NCI-H2081 treated with DMSO at 0.1 percent for 48 hours (cell line): ENCODE measurements at places on chromosomes 7 and 10.

DNA sequence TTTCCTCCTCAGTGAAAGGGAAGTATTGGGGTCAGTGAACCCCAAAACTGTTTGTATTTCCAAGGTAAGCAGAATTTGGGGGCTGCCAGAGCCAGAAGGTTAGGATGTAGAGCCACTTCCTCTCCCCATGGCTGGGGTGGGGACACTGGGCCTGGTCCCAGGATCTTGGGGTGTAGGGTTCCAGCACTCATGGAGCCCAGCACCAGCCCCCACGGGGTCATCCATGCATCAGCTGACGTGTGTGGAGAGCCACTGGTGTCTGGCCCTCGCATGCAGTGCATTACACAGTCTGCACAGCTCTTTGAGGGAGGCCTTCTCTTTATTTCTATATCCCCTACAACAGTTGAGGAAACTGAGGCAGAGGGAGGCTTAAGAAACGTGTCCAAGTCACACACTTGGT, 91.4 kb downstream of the ZMIZ1 start:
- no peak for DNase-seq

- DNase-seq = no peak
These were observed 14.6 kb downstream of the ADRB1 start for GRCh38 chr10:114058297-114058696.

DNA sequence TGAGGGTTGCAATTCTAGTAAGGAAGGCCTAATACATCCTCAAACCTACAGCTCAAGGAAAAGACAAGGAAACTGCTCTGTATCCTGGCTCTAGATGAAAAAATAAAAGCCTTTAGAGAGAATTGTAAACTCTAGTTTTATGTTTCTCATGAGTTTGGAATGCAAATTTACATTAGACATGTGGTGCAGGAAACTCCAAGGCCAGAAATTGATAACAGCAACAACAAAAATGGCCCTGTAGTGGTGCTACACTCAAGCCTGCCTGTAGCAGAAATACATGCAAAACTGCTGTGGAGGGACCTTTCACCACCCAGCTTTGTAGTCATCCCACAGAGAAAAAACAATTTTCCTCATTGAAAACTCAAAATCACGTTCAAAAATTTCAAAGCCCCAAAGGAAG, 546.7 kb upstream of the LRRN3 start:
- DNase-seq = no peak

- DNase-seq = no peak
These were observed 70.1 kb downstream of the UBE3C start for GRCh38 chr7:157208571-157209413.

- DNase-seq = no peak
These were observed 20.5 kb upstream of the MLXIPL start for GRCh38 chr7:73644688-73645286.

DNA sequence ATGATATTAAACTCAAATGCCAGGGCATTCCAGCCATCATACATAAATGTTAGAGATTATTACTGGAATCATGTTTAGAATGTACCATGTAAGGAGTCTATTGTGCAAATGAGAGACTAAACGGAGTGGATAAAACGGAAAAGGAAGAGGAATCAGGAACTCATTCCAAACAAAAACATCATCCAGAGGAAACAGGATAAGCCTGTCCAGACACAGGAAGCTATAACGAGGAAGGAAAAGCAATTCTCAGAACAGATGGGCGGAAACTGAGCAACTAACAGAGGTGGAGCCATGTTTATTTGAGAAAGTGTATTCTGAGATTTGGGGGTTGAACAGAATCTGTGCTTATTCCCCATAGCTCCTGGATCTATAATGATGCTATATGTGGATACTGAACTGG, 52.3 kb upstream of the TRIM24 start:
- DNase-seq = no peak

GRCh38 chr10:19816411-19817230, at the start of gene PLXDC2:
Gene PLXDC2, plus strand, starts transcription at chr10:19816432.
- no peak for DNase-seq

DNA sequence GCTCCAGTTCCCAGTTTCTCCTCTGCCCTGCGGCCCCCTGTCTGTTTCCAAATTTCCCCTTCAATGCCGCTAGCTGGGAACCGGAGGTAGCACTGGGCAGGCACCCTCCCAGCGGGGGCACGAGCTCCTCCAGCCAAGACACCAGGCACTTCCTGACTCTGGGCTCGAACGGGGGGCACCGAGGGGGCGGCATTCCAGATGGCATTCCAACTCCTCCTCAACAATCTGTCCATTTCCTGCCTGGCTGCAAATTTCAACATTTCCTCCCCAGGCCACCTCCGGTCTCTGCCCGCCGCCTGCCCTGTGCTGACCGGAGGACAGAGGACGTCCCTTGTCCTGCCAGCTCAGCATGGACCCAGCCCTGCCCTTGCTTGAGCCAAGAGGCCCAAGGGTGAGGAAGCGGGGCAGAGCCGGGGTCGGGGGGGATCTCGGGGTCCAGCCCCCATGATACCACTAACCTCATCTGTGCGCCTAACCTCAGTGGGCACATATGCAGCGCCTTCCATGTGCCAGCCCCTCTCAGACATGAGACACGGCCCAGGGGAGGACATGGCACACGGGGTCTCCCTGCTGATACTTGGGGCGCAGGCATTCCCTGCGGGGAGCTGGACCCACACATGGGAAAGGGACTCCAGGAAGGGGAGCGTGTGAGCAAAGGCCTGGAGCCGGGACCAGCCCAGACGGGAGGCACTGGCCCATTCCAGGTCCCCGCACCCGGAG, 58.0 kb downstream of the PDGFA start:
- DNase-seq = no peak

GRCh38 chr7:143043391-143043790, 8.8 kb upstream of the OR6V1 start:
- no peak for DNase-seq

DNA sequence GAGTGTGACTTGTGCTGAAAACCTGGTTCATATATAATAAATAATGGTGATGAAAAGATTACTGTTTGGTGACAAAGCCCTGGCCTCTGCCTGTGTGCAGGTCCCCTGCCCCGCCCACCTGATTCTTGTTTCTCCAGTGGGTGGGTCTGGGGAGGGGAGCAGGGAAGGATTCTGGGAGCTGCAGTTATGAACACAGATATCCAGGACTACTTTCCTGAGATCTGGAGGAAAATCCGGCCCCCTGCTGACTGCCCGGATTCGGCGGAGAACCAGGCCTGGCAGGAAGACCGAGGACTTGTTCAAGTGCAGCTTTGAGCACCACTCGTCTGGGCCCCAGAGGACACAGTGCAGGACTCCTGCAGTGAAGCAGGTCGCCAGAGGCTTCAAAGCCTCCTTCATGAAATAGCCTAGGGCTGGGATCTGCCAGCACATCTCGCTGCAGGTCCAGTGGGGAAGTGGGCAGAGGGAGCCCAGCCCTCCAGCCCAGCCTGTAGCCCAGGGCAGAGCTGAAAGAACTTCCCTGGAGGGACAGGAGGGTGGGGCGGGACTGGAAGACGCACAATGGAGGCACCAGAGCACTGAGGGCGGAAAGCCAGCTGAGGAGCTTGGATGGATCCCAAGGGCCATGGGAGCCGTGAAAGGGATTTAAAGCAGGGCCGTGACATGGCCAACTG, 7.0 kb downstream of the ATP6V0E2 start:
- no peak for DNase-seq

- no peak for DNase-seq
These were observed 15.6 kb downstream of the CNNM1 start for GRCh38 chr10:99344715-99345114.

DNA sequence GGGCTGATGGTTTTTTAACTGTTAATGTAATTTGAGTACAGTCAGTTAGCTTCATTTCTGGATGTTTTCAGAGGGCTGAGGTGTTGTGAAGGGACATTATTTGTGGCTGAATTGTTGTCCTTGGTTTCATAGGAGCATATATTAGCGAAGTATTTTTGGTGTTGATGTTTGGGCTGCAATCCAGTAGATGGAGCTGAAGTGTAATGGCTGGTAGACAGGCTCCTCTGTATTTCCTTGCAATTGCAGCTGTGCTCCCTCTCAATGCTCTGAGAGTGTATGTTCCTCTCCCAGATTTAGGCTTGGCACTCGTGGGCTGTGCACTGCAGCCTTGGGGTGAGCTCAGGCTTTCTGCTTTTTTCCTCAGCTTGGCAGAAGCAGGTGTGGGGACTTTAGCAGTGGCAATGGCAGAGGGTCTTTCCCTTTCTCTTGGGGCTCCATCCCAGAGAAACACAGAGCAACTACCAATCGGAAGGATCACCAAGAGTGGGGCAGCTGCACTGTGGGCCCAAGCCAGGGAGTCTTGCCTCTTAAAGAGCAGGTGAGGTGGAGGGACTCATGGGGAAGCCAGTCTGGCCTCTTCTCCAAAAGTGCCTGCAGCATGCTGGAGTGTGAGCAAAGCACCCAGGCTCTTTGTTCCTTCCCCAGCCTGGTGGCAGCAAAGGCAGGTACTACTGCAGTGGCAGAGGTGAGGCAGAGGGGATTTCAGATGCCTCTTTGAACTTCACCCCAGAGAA, 544.4 kb downstream of the SH2D4B start:
- DNase-seq = no peak

DNA sequence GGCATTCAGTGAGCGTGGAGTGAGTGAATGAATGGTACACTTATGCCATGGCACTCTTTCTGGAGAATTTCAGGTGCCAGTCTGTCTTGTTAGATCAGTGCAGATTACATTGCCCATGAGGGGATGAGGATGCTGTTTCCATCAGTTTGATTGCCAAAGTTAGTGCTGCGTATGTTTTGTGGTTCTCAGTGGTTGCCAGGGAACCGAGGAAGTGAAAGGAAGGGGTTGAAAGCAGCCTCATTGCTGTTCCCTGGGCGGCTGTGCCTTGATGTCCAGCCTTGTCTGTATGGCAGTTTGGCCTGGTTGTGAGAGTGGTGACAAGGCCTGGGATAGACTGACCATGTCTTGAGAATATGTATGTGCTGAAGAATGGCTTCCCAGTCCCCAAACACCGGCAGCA, 30.2 kb downstream of the WBP1L start:
- no peak for DNase-seq

DNA sequence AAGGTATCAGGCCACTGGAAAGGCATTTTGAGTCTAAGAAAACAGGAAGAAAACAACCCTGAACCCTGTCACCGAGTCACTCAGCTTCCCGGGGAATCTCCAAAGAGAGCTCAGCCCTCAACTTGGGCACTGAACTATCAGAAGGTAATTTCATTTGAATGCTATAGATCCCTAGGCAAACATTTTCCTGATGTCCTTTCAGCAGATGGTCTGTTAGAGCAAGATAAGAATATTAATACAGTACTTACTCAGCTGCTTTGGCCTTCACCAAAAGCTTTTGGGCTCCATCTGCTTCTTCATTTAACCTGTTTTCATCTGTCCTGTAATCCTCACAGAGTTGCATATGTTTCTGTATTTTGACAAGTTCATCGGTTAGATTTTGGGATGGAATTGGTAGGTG, 34.2 kb upstream of the LAMB1 start:
- DNase-seq = no peak

DNA sequence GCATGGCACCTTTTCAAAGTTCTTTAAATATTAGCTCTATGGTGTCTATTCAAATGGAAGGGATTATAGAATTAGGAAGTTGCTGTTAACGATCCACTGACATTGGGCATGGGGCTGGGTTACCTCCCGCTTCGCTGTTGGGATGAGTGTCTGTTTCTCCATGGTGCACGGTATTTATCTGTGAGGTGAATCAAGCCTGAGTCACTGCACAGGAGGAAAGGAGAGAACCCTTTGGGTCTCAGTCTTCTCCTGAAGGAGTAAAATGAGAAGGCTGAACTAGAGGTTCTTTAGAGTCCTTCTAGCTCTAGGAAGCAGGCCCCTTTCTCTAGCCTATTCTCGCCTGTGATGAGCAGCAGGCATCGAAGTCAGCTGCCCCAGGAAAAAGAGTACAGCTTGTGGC, 7.3 kb downstream of the JCAD start:
- no peak for DNase-seq

DNA sequence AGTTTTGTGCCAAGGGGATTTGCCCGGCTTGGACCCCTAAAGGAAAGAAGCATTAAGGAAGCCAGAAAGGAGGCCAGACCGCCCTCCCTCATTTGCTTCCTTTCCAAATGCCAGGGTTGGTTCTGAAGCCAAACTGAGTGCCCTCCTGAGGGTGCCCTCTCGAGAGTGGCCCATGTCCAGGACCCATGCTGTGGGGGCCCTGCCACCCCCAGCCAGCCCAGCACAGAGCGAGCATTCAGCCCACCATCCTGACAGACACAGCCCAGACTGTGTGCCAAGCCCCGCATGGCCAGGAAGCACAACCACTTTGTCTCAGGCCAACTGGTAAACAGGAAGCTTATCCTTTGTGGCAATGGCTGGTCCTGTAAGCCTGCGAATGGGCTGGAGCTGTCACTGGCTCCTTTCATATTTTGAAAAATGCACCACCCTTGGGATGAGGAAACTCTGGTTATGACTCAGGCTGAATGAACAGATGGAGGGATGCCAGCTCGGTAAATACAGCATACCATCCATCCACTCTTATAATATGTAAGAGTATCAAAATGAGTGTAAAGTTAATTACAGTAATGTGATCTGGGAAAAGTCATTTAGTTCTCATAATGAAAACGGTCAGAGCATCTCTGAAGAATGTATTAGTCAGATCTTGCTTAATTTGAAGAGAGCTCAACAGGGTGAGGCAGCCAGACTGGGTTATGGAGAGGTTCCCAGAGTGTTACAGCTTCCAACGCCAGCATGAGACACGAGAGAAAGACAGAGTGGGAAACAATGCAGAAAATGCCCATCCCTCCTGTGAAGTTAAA, 65.0 kb downstream of the STK17A start:
- DNase-seq = peak; percentile 79

- DNase-seq = no peak
These were observed 2.4 kb upstream of the ADARB2 start for GRCh38 chr10:1739751-1740150.

GRCh38 chr10:3482200-3482993, 302.6 kb downstream of the KLF6 start:
- DNase-seq = no peak

DNA sequence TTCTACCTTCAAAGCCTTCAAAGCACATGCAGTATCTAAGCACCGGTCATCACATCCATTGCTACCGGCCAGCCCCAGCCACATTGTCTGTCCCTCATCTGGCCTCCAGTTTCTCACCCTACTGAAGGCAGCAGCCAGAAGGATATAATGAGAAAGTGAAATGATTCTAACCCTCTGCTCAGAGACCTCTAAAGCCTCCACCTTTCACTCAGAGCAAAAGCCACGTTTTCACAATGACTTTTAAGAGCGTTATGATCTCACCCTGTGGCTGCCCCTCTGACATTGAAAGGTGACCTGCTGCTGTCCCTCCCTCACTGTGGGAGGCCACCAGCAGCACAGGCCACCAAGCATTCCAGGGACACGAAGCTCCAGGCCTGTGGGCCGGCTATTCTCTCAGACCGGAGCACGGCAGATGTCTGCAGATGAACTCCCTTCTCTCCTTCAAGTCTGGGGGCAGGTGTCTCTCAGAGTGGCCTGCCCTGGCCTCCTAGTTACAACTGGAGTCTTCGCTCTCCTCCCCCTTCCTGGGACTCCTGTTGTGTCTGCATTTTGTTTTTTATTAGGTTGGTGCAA, 94.9 kb upstream of the EEPD1 start:
- no peak for DNase-seq

DNA sequence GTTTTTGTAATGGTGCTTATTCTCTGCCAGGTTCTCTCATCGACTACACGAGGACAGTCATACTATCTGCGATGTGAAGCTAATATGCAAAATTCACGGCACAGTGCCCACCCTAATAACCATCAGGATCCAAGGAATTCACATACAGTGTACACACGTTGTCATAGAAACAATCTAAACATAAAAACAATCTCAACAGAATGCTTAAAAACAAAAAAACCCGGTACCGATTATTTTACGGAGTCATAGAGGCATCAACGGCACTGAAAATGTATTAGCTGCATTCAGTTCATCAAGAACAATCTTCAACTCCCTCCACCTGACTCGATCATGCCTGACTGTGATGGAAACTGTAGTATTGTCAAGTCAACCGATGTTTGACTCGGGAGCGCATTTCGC, 628 bp downstream of the MRPS33 start:
- DNase-seq = peak; percentile 45

- no peak for DNase-seq
These were observed at the start of gene VOPP1 for GRCh38 chr7:55572378-55573233. Gene VOPP1, minus strand, starts transcription at chr7:55572502. Its CDS starts 178 bp downstream, at chr7:55572324.
